ENCODE measurements at places on chromosomes 3 and 15.

- DNase-seq, result no peak
Observed at GRCh38 chr3:45104715-45105711, 41.2 kb downstream of the CDCP1 start.

GRCh38 chr15:58298879-58299850, 132.6 kb upstream of the LIPC start:
- no peak for DNase-seq

DNA sequence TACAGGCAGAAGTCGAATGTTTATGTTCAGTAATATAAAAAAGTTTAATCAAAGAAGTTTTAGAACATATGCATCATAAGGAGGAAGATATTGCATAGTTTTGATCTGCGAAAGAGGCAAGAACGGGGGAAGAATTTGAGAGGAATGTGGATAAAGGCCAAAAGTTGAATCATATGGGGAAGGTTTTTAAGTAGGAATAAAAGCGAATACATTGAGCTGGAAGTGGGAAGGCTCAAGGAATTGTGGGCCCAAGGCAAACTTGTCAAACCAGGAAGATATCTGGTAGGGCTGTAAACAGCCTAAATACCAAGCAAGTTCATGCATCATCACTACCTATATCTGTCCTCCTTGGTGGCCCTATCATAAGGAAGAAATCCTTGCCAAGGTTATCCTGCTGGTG, 186.9 kb downstream of the MAGI1 start:
- peak; percentile 62 for DNase-seq

- no peak for DNase-seq
Observed at GRCh38 chr3:31242026-31242960, 290.4 kb upstream of the STT3B start.

- no peak for DNase-seq
Observed at GRCh38 chr3:8536096-8537056, 34.8 kb downstream of the LMCD1 start.

DNA sequence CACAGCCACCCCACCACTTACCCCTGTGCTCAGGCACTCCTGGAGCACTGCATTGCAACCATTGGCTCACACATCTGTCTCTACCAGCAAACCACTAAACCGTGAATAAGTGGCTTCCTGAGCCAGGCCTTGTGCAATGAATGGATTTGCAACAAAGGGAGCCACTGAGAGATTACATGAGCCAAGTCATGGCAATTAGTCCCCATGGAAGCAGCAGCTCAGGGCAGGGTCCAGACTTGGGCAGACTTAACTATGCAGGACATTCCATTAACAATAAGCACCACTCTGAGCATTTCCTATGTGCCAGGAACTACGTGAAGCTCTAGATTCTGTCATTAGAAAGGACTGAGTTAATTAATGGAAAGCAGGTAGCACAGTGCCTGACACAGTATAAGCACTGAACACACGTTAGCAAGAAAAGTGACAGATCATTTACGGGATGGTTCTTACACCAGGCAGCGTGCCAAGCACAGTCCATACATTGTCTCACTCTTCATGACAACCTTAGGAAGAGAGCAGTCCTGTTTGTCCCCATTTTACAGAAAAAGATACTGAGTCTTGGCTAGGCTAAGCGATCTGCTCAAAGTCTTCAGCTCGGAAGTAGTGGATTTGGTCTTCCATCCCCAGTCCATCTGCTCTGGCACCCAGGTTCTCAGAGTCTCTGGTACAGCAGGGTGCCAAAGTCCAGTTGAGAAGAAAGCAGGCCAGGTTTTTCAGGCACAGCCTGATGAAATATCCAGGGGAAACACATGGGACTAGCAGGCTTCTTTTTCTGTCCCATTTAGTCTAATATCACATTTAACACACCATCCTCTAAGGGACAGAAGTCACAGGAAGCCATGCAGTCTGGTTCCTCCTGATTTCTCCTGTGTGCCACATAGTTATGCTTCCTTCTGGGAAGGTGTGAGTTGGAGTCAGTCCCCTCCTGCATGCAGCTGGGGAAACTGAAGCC, 44.1 kb downstream of the LIPC start:
- peak; percentile 67 for DNase-seq

DNA sequence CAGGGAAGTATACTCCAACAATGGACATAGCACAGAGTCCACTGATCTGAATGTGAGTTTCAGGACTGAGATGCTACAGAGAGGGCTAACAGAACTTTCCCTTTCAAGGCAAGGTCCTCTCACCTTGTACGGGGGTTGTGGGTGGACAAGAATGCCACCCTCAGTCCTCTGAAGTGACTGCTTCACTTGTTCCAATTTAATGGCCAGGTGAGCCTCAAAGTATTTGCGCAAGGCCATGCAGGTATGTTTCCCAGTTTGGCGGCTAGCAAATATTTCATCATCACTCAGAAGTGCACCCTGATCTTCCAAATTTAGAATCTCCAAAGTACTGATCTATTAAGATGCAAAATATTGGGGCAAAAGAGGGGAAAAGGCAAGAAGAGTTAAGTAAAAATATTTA, 38.1 kb downstream of the RBM15B start:
- no peak for DNase-seq

GRCh38 chr3:123337226-123337625, 111.7 kb downstream of the ADCY5 start:
- DNase-seq, result no peak

- no peak for DNase-seq
Observed at GRCh38 chr3:6771171-6771570, 89.7 kb upstream of the GRM7 start.

GRCh38 chr15:75753145-75753544, 40.5 kb upstream of the CSPG4 start:
- DNase-seq, result no peak

DNA sequence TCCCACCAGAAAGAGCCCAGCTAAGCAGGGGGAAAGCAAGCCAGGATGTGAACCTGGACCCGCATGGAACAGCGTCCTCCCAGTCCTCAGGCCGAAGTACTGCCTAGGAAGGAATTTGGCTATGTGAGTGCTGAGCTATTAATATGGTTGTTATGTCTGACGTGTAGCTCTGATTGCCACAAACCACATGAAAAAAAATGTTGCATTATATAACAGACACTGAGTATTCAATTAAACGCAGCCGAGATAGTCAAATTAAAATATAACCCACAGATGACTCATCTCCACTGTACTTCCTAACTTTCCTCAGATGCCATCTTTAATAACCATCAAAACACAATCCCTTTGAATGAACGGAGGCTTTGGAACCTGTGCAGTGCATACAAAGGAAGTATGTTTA, 111.1 kb downstream of the GABRB3 start:
- no peak for DNase-seq

All from epithelial cell of esophagus (primary cell).